ENCODE measurements at places on chromosomes 5 and 9.

DNA sequence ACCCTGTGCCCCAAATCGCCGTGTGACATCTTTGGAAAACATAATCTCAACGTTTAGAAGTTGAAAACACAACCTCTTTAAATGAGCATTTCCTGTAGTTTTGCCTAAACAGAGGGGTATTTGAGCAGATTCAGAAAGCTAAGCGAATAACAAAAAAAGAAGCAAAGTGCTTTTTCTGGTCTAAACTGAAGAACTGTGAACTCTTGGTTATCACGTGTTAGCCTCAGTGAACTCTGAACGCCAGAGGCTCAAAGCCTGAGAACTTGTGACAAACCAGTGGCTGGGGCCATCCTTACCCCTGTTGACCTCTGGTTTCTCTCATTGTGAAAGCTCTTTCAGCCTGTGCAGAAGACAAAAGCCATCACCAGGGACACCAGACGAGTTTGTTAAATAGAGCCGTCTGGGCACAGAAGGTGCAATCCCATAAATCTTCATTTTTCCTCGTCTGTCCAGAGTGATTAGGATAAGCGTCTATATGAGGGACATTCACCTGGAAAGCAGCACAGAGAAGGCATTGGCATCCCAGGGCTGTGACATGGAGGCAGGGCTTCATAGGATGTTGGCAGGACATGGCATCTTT, 61.4 kb upstream of the ICE1 start:
- H3K27me3 ChIP-seq: no peaks in the 10 kb centered on the region
- H3K4me1 ChIP-seq: peaks cover 5% of the 10 kb centered on the region
- no peak overlapping the region for H3K4me3 ChIP-seq
- H3K36me3 ChIP-seq: no peaks in the 10 kb centered on the region
- no peak for DNase-seq

DNA sequence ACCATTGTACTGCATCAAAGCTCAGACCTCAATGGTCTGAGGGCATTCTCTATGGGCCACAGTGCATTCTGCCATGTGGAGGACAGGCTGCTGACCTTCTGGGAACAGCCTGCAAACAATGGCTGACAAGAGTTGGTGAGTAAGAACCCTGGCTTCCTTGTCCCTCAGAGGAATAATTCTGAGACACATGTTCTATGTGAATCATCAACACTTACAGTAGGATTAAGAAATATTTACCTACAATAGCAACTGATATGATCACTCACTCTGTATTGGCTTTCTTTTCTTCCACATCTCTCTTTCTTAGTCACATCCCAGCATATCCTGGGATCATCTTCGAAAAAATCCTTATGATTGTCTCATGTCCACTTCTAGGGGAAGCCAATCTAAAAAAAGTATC, 306.5 kb upstream of the ITGA1 start:
- H3K27me3 ChIP-seq: no peaks in the 10 kb centered on the region
- H3K4me1 ChIP-seq: no peaks in the 10 kb centered on the region
- H3K4me3 ChIP-seq: no peak overlapping the region
- no peaks in the 10 kb centered on the region for H3K36me3 ChIP-seq

DNA sequence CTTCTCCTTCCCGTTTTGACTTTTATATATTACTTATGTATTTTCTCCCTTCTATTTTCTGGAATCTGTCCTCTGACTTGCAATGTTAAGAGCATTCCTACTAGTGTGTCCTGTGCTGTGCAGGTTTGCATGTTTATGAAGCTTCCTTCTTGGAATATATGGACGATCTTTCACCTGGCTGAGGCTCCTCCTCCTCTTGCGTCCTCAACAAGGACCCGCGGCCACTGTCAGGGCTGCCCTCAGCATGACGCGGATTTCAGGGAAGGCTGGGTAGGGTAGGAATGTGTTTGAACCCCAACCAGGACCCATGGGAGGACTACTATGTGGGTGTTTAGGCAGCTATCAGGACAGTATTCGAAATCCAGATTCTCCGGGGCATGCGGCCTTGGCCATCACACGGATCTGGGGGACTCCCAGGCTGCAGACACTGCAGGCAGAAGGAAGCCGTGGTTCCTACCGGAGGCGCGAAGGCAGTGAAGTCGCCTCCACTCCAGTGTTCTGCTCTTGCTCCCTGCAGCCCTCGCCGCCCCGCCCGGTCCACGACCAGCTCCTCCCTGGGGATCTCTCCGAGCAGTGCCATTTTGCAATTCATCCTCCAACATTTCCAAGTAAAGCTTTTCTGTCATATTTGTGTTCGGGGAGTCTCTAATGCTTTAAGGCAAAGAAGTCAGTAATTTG, 37.0 kb upstream of the OSMR start:
- no peaks in the 10 kb centered on the region for H3K36me3 ChIP-seq
- no peaks in the 10 kb centered on the region for H3K4me1 ChIP-seq
- peaks cover 34% of the 10 kb centered on the region for H3K27me3 ChIP-seq
- no peak overlapping the region for H3K27ac ChIP-seq
- DNase-seq: no peak
- no peak overlapping the region for H3K4me3 ChIP-seq

DNA sequence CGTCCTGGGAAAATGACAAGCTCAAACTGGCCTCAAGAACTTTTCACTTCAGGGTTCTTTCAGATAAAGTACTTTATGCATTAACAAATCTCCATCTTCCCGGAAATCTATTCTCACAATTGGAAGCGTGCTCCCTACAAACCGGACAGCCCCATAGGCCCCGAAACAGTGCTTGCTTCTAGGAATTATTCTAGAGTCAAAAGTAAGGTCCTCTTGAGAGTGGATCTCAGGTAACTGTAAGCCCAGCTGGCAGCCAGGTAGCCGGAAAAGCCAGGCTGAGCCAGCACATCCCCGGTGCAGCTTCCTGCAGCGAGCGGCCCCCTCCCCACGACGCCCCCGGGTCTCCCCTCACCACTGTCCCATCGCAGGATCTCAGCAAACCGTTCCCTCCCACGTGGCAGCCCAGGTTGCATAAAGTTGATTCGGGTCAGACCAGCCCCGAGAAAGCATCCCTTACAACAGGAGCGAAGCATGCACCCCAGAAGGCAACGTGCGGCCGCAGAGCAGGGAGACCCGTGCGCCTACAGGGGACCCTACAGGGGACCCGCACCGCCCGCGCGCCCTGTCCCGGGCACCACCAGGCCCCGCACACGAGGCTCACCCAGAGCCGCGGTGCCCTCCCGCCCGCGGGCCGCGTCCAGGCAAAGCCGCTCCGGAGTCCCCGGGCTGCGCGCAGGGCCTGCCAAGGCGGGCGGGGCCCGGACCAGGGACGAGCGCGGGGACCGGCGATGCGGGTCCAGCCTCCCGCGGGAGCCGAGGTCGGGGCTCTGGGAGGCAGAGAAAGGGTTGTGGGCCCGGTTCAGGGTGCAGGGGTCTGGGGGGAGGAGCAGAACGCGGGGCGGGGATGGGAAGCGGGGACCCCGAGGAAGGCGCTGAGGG, 920 bp downstream of the LPCAT1 start:
- peak overlapping the region; percentile 96 for H3K4me3 ChIP-seq
- H3K27ac ChIP-seq: peak overlapping the region; percentile 88
- peaks cover 45% of the 10 kb centered on the region for H3K4me1 ChIP-seq
- peak; percentile 63 for DNase-seq

DNA sequence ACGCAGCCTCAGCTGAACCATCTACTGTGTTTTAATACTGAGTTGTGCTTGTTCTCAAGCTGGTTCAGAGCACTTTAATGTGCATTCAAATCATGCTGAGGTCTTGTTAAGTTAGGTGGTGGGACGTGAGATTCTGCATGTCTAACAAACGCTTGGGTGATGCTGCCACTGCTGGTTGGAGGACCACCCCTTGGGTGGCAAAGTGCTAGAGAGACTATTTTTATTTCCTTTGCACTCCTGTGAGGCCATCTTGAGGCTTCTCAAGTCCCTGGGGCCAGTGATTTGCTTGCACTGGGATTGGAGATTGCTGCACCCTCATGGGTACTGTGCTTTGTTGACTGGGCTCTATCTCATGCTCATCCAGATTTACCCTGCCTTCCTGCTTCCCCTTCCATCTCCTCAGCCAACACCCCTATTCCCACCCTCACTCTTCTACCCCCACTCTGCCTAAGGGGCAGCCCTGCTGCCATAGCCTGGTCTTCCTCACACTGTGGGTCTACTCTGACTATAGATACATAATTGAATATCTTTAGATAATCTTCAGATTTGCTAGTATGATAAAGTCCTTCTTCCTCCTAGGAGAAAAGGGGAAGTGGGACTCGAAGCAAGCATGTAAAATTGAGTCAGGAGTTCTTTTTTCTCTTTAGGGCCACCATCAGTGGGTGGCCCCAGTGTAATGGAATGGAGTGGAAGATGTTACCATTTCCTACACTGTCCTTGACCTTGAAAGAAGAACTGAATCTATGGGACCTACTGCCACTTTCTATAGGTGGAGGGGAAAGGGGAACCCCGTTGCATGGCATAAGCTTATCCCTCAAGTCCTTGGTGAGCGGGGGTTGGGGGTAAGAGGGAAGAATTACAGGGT, 45.1 kb upstream of the SUB1 start:
- H3K36me3 ChIP-seq: peaks cover 6% of the 10 kb centered on the region
- H3K4me3 ChIP-seq: no peak overlapping the region
- peaks cover 34% of the 10 kb centered on the region for H3K4me1 ChIP-seq

- H3K27me3 ChIP-seq: peaks cover 27% of the 10 kb centered on the region
- no peak for DNase-seq
- H3K4me1 ChIP-seq: no peaks in the 10 kb centered on the region
- no peak overlapping the region for H3K4me3 ChIP-seq
- no peak overlapping the region for H3K27ac ChIP-seq
These were observed 43.9 kb downstream of the ANKRD31 start for GRCh38 chr5:75192804-75193203.

- no peaks in the 10 kb centered on the region for H3K36me3 ChIP-seq
- no peaks in the 10 kb centered on the region for H3K4me1 ChIP-seq
- H3K27me3 ChIP-seq: peaks cover 2% of the 10 kb centered on the region
- no peak for DNase-seq
- no peak overlapping the region for H3K4me3 ChIP-seq
These were observed 145.3 kb upstream of the RASEF start for GRCh38 chr9:83208065-83208850.

- H3K27me3 ChIP-seq: no peaks in the 10 kb centered on the region
- H3K4me1 ChIP-seq: peaks cover 43% of the 10 kb centered on the region
- no peak overlapping the region for H3K4me3 ChIP-seq
- no peaks in the 10 kb centered on the region for H3K36me3 ChIP-seq
- peak overlapping the region; percentile 61 for H3K27ac ChIP-seq
- no peak for DNase-seq
These were observed 15.1 kb downstream of the TCF7 start for GRCh38 chr5:134129411-134130238.

DNA sequence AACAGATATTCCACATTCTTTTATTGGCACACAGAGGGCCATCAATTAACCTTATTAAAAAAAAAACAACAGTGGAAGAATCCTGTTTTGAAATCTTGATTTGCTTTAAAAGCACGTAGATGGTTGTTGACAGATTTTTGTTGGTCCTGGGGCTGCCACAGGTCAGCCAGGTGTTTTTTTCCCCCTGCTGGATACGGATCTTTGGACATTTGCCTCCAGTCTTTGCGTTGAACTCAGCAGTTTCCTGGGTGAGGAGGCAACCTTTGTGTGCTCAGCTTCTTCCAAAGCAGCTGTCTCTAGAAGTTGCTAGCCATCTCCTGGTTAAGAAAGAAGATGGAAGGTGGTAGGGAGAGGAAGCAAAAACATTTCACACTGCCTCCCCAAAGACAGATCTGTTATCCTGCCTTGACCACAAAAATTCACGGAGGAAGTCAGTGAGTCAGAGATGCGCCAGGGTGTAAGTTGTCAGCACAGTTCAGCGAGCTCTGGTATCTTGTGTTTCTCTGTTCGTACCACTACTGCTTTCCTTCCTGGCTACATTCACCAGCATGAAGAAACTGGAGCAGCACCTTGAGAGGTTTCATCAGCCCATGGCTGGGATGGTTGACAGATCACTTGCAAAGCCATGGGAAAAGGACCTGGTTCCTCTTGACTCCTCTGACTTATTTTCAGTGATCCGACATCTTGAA, 207.3 kb downstream of the ARHGAP26 start:
- peak overlapping the region; percentile 82 for H3K4me3 ChIP-seq
- peak; percentile 89 for DNase-seq
- H3K36me3 ChIP-seq: peaks cover 25% of the 10 kb centered on the region
- peak overlapping the region; percentile 96 for H3K27ac ChIP-seq
- peaks cover 97% of the 10 kb centered on the region for H3K4me1 ChIP-seq
- H3K27me3 ChIP-seq: no peaks in the 10 kb centered on the region
